ENCODE measurements at places on chromosomes 4 and X. TPM values are rescaled to one million over a fixed set of nuclear protein-coding genes. Genes with fewer than 3 reads are reported as not detected.

Gene SSR4
- total RNA-seq, result 155 TPM

GRCh38 chr4:184101711-184102110, 116.0 kb downstream of the ENPP6 start:
- DNase-seq, result no peak
- H3K36me3 ChIP-seq, result no peaks in the 10 kb centered on the region
- no peak overlapping the region for H3K27ac ChIP-seq
- no peaks in the 10 kb centered on the region for H3K27me3 ChIP-seq

- H3K27me3 ChIP-seq, result no peaks in the 10 kb centered on the region
- peak overlapping the region; percentile 78 for H3K27ac ChIP-seq
- peaks cover 37% of the 10 kb centered on the region for H3K4me1 ChIP-seq
- H3K4me3 ChIP-seq, result peak overlapping the region; percentile 80
These were observed 561 bp upstream of the N4BP2 start for GRCh38 chr4:40055863-40056715.

DNA sequence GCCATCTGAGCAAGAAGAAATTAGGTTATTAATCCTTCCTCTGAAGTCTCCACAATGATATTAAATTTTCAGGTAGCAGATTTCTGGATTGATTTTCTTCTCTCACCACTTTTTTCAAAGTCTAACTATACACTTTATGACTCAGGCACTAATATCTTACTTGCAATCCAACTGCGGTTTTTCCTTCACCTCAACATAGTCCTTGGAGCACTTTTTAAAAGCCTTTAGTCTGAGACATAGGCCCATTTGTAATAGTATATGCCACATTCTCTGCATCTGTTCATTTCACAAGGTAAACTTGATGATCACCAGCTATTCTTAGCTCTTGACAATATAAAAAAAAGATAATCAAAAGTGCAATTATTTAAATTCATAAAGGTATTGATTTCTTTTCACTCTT, 55.9 kb upstream of the EDNRA start:
- no peak for DNase-seq
- no peak overlapping the region for H3K27ac ChIP-seq
- H3K36me3 ChIP-seq, result no peaks in the 10 kb centered on the region
- no peak overlapping the region for H3K4me3 ChIP-seq
- no peaks in the 10 kb centered on the region for H3K27me3 ChIP-seq
- no peaks in the 10 kb centered on the region for H3K4me1 ChIP-seq

DNA sequence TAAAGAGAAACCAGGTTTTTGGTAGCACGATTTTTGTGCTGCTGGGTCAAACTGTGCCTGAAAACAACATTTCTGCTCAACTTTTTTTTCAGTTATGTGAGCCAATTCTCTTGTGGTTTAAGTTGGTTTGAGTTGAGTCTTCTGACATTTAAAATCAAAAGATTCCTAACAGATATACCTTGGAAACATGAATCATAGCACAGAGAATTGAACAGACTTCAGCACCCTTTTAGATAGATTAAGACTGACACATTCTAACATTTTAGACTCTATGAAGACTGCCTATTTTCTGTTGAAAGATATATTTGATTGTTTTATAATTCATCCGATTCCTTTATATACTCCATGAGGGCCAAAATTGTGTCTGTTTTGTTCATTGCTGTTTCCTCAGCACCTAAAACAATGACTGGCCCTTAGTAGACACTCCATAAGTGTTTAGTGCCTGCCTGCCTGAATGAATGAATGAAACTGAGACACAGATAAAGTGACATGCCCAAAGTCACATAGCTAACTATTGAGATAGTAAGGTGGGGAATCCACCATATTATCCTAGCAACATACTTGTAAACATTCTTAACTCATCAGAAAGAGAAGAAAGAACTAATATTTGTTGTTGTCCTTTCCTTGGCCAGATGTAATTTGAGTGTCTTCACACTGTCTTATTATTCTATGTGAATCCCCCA, 624.0 kb downstream of the MID1IP1 start:
- no peaks in the 10 kb centered on the region for H3K36me3 ChIP-seq
- H3K4me1 ChIP-seq, result peaks cover 4% of the 10 kb centered on the region
- H3K27me3 ChIP-seq, result no peaks in the 10 kb centered on the region
- no peak overlapping the region for H3K27ac ChIP-seq

DNA sequence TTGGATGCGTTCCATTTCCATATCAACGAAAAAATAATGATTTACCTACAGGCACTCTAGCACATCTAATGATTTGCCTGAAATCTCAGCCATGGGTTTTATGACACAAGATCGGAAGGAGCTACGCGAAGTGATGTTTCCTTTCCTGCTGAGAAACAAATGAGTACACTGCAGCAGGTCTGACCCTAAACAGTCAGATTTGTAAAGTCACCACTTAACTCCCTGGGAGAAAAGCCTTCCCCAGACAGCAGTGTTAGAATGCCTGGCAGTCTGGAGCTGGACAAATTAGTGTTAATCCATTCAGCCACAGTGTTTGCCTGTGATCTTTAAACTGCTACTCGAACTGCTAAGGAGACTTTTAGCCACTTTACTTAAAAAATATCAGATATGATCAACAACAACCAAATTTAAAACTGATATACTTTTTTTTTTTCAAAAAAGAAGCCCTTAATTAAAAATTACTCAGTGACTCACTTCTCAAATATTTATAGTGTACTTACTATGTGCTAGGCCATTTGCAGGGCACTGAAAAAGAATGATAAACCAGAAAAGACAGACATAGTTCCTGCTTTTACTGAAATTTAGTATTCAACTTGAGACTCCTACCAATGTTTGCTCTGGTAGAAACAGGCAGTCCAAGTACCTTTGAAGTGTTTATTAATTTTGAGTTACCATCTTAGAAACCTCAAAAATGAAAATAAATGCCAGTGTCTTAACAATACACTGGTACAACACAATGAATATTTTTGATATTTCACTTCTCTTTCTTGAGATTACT, 104.5 kb downstream of the SHISA3 start:
- H3K27ac ChIP-seq, result no peak overlapping the region
- no peak for DNase-seq
- no peaks in the 10 kb centered on the region for H3K27me3 ChIP-seq

DNA sequence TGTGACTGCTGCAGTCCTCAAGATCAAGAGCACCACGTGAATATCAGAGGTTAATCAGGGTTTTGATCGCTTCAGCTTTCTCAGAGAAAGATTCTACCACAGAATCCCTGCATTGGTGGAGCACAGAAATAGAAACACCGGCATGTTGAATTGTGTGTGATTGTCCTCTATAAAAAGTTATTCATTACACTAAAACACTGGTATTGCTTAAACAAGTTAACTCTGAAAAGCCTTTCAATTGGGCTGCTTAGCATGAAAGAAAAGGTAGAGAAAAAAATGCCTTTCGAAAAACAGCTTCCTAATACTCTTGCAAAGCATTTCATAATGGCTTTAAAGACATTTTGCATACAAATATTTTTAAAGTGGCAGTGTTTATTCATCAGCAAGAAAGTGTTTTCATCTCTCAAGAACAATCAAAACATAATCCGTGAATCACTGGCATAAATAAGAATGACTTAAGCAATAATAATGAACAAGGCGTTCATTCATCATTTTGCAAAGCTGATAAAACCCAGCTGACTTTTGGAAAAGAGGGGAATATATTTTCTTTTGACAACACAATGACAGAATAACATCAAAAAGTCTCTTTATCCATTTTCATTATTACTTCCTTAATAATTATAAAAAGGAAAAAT, 61.1 kb downstream of the HELT start:
- no peaks in the 10 kb centered on the region for H3K36me3 ChIP-seq
- H3K4me1 ChIP-seq, result no peaks in the 10 kb centered on the region
- peaks cover 9% of the 10 kb centered on the region for H3K27me3 ChIP-seq
- no peak for DNase-seq
- no peak overlapping the region for H3K27ac ChIP-seq
- H3K4me3 ChIP-seq, result no peak overlapping the region

DNA sequence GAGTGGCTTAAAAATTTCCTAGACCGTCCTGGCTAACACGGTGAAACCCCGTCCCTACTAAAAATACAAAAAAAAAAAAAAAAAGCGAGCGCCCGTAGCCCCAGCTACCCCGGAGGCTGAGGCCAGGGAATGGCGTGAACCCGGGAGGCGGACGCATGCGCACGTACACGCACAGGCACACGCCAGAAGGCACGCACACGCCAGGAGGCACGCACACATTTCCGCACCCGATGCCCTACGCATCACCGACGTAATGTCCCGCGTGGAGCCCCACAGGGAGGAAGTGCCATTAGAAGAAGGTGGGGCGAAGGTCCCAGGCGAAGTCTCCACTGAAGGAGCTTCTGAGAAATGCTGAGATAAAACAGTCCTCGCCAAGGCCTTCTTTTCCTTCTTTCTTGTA, 41.4 kb downstream of the NLGN4X start:
- no peaks in the 10 kb centered on the region for H3K27me3 ChIP-seq
- no peaks in the 10 kb centered on the region for H3K36me3 ChIP-seq
- H3K27ac ChIP-seq, result no peak overlapping the region
- no peak for DNase-seq

All from CD4-positive, CD25-positive, alpha-beta regulatory T cell (primary cell).